Choroid plexus epithelial cell (primary cell): ENCODE measurements at places on chromosomes 1 and 21.

- peak; percentile 11 for DNase-seq
Measured at GRCh38 chr1:1206376-1206965, at the start of gene TNFRSF18. TNFRSF18 (minus strand) TSS chr1:1206592; CDS start chr1:1206571, 21 bp downstream.

GRCh38 chr1:237411621-237412020, 369.6 kb downstream of the RYR2 start:
- no peak for DNase-seq

DNA sequence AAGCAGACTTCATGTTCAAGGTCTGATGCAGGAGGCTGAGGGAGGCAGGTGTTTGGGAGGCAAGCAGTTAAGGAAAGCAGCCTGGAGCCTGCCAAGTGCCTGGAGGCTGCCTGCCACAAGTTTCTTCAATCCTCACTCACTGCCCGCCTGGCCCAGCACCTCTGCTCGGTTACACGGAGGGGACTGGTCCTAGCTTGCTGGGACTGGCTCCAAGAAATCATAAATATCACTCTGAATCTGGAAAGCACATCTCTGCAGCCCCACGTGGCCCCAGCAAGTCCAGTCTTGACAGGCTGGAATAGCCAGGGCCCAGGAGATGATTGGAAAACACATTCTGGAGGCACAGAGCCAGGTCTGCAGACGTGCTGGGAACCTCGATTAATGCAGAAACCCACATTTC, 83.9 kb downstream of the BCAR3 start:
- DNase-seq = no peak

- no peak for DNase-seq
Measured at GRCh38 chr1:8407652-8408051, 89.7 kb downstream of the SLC45A1 start.

- no peak for DNase-seq
Measured at GRCh38 chr1:16019644-16020277, 1.9 kb upstream of the HSPB7 start.

DNA sequence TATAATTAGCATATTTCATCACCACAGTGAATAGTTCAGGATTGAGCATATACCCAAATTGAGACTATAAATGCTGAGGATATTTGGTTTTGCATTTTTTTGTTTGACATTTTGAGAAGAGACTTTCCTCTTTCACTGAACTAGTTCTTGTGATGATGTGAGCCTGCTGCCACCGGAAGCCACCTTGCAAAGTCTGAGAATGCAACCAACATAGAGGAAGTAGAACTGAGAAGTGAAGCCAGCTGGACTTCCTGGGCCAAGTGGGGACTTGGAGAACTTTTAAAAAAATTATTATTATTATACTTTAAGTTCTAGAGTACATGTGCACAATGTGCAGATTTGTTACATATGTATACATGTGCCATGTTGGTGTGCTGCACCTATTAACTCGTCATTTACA, 102.3 kb downstream of the RPE65 start:
- no peak for DNase-seq

- DNase-seq = no peak
Measured at GRCh38 chr1:85125891-85126290, 74.9 kb downstream of the SYDE2 start.

- DNase-seq = no peak
Measured at GRCh38 chr1:40422630-40423263, 27.5 kb upstream of the ZFP69B start.

DNA sequence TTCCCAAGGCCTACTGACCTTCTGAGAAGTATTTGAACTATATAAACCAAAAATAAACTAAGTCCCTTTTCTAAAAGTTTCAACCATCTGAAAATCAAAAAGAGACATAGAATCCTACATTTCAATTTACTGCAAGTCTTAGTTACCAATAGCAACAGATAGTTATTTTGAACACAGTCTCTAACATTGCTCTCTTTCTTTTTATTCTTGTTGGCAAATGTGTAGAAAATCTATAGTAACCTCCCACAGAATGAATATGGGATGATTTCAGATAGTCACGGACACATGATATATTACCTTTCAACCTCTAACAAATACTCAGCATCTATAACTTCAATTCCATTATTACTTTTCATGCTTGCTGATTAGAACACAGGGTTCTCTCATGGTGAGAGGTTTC, 68.9 kb upstream of the RAB3GAP2 start:
- DNase-seq = no peak

- DNase-seq = no peak
Measured at GRCh38 chr1:9534953-9535352, 4.3 kb upstream of the SLC25A33 start.

DNA sequence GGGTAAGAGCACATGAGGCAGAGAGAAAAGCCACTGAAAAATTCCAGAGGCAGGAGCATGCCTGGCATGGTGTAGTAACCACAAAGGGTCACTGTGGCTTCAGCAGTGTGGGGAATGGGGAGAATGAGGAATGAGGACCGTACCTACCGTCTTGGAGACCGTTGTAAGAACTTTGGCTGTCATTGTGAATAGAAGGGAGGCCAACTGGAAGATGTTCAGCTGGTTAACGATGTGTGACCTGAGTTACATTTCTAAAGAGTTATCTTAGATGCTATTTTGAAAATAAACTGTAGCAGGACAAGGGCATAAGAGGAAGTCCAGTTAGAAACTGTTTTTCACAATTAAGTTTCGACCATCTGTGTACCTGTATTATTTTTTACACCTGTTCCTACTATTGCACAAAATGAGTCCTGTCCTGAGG, 365.5 kb upstream of the SGIP1 start:
- peak; percentile 41 for DNase-seq

DNA sequence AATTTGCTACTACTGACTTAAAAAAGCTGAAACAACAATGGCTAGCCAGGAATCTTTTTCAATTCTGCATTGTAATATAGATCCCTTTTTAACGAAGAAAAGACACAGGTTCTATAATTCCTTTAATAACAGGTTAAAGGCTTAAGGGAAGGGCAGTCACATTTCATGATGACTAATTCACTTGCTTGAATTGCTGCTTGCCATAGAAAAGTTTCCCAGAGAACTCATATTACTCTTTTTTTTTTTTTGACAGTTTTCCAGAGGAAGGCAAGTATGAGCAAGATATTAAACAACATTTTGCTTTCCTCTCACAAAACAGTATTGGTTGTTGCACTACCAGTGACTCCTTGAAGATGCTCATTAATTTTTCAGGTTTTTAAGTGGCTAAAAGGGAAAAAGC, 60.9 kb downstream of the IL23R start:
- peak; percentile 4 for DNase-seq

DNA sequence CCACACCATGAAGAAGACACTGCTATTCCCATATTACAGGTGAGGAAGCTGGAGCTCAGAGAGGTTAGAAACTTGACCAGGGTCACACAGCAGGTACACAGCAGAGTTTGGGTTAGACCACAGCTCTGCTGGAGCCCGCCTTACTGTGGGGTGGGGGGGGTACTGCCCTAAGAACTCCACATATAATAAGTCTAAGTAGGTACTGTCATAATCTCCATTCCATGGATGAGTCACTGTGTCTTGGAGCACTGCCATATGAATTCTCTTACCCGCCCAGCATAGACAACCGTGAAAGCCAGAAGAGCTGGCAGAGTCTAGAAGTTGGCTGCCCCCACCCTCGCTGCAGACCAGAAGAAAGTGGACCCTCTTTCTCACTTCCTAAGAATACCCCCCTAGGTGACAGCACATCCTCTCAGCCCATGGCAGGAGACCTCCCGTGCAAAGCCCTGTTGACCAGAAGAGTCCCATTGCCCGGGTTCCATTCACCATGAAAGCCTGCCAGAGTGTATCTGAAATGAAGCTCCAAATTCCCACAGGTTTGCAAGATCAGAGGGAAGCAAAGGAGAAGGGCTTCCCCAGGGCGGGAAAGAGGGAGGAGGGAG, 5.2 kb upstream of the PLA2G2D start:
- peak; percentile 68 for DNase-seq

- DNase-seq = peak; percentile 78
Measured at GRCh38 chr1:39258146-39258924, 53.8 kb downstream of the MACF1 start.

DNA sequence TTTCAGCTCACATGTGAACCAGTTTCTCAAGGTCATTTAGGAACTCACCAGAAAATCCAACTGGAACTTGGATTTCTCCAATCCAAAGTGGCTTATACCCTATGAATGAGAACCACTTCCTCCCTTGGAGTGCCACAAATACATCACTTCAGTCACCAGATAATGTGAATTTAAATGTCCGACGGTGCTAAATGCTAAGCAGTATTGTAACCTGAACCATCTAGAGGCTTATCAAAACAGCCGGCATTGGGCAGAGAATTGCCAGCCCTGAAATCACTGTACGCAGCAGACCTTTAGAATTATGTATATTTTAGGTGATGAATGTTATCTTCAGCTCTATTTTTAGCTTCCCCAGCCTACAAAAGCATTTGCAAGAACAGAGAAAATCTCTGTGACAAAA, 76.8 kb upstream of the COX20 start:
- DNase-seq = no peak

- DNase-seq = no peak
Measured at GRCh38 chr1:37746806-37747205, 18.1 kb downstream of the EPHA10 start.

- DNase-seq = no peak
Measured at GRCh38 chr21:34890470-34890723, 158.7 kb downstream of the RUNX1 start.

GRCh38 chr1:157948312-157949073, 45.0 kb upstream of the KIRREL1 start:
- peak; percentile 71 for DNase-seq

GRCh38 chr1:230807029-230807428, 59.8 kb downstream of the CAPN9 start:
- no peak for DNase-seq

GRCh38 chr21:45854690-45855247, 126.8 kb upstream of the COL6A1 start:
- peak; percentile 69 for DNase-seq

- no peak for DNase-seq
Measured at GRCh38 chr1:116475850-116476218, 95.0 kb downstream of the CD58 start.

- DNase-seq = peak; percentile 72
Measured at GRCh38 chr1:109198043-109198695, 15.5 kb upstream of the SARS1 start.

GRCh38 chr1:100265562-100265930, 470 bp upstream of the RTCA start:
- DNase-seq = peak; percentile 69

GRCh38 chr1:101025283-101025656, 314 bp downstream of the DPH5 start:
- peak; percentile 35 for DNase-seq

DNA sequence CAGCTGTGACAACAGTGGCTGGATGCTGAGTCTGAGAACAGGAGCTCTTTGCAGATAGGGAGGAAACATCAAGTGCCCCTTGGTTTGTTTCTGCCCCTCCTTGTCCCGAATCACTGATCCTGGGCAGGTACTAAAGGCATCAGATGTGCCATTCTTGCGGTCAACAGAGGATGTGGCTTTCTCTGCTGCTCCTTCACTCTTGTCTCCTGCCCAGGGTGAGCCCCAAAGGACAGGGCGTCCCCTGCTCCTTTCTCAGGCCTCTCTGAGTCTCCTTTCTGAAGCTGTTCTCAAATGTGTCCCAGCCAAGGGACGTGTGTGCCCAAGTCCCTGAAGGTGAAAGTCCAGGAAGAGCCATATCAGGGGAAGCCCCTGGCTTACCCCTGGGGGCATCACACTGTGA, 31.7 kb downstream of the SLC37A1 start:
- DNase-seq = no peak

DNA sequence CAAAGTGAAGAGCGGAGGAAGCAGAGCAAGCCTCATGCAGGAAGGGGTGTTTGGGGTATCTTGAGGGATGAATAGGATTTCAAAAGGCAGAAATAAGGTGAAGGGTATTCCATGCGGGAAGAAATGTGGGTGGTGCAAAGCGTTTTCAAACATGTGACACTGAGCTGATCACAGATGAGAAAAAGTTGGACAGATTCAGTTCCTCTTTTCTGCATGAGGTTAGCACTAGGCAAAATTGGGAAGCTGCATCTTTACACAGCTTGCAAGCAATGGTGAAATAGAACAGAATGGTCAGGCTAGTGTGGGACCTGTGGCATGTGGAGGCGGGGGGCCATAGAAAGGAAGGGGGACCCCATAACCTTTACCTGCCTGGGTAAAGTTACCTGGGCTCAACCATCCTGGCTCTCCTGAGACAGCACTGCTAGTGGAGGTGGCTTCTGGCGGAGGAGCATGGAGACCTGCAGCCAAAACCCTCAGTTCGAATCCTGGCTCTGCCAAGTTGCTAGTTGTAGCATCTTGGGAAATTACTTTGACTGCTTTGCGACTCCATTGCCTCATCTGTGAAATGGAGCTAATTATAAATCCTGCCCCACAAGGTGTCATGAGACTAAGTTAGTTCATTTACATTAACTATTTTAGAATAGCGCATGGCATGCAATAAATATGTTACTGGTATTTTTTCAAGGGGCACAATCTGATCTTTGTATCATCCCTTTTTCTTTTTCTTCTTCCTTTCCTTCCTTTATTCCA, 16.4 kb downstream of the KCNA10 start:
- no peak for DNase-seq

GRCh38 chr1:57270927-57271698, 152.7 kb downstream of the DAB1 start:
- no peak for DNase-seq

DNA sequence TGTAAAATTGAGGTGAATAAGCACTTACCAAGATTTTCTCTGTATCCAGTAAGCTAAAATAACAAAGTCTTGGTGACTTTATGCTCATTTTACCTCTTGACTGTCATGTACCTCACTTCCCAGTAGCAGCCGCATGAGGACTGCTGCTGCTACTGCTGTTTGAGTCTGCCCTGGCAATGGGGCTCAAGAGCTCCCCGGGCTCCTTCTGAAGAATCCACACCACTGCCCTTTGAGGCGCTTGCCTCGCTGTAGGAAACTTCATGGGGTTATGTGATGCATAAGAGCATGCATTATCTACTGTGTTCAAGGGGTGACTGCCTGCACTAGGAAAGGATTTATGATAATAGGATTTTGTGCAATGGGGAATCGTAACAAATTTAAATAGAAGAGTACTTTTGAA, 113.5 kb downstream of the NTNG1 start:
- DNase-seq = no peak

GRCh38 chr1:16351994-16352841, at the start of gene FBXO42:
FBXO42 (minus strand) TSS chr1:16352480; CDS start chr1:16315418, 37,062 bp downstream.
- peak; percentile 92 for DNase-seq

GRCh38 chr1:58823481-58824010, 39.7 kb upstream of the JUN start:
- peak; percentile 95 for DNase-seq
